ENCODE measurements at places on chromosomes 3 and 15.

- DNase-seq, result no peak
These were observed 654 bp downstream of the PPARG start for GRCh38 chr3:12289524-12289923.

GRCh38 chr3:43190670-43191069 is 84.8 kb upstream of the POMGNT2 start:
- no peak for DNase-seq

- no peak for DNase-seq
These were observed 71.8 kb upstream of the ZBTB20 start for GRCh38 chr3:115218859-115219258.

DNA sequence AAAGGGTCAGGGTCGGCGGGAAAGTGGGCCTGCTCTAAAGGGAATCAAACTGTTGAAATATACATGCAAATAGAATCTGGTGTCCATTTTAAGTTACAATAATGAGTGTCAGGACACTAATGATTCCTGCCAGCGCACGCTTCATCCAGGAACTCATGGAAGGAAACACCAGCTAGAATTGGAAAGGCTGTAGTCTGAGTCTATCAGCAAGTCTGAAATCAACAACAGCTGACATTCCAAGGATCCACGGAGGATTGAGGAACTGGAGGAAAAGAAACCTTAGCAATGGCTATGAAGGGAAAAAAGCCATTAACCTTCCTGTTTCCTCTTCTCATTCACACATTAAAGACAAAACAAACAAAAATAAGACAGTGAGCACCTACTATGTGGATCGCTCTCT is 1063.1 kb downstream of the NTRK3 start:
- no peak for DNase-seq

- DNase-seq, result peak; percentile 87
These were observed 124.8 kb upstream of the PTX3 start for GRCh38 chr3:157311633-157312375.

DNA sequence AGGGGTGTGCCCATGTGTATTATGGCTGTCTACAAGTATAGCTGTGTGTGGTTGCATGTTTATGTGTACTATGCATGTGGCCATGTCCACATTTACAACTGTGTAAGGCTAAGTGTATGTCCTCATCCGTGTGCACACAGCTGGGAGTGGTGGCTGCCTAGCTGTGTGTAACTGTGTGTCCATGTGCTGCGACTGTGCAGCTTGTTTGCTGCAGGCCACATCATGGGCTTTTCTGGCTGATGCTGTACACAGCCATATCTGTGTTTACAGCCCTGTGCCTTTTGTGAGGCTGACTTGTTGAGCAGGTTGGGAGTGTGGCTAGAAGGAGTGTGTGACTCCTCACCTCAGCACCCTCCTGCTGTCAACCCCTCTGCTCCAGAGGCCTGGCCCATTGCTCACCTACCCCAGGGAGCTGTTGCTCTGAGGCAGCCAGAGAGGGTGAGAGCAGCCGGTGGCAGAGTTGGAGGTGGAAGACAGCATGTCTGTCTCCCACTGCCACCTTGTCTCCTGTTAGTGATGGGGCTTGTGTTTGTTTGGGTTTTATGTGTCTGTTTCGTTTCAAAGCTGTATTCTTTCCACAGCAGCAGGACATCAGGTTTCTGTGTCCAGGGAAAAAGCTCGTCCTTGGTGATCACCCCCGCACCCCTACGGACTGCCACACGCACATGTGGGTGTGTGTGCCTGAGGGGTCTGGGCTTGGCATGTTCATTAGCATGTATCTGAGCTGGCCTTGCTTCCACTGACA is 1.4 kb upstream of the GRM2 start:
- DNase-seq, result no peak

DNA sequence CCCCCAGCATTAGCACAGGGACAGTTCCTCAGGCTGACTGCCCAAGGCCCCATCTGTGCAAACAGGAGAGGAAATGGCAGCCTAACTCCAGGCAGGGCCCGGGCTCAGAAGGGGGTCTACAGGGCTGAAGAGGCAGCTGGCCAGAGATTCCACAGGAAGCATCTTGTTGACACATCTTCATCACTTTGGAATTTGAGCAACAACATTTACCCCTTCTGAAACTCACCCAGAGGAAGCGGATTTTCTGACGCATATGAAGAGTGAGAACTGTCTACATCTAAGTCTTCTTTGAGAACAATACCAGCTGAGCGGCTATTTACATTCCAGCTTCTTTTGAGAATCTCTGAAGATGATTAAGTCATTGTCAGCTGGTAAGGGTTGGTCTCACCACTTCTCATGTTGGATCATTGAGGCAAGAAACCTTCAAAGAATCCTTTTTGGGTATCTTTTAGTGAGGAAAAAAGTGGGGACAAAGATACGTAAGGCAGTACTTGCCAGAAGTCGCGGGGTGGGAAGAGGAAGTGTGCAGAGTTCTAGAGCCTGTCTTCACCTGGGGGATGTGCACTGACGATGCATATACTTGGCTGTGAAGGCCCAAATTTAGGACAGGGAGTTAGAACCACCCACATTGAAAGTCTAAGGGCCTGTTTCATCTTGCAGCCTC is 25.4 kb upstream of the SRP14 start:
- DNase-seq, result no peak

DNA sequence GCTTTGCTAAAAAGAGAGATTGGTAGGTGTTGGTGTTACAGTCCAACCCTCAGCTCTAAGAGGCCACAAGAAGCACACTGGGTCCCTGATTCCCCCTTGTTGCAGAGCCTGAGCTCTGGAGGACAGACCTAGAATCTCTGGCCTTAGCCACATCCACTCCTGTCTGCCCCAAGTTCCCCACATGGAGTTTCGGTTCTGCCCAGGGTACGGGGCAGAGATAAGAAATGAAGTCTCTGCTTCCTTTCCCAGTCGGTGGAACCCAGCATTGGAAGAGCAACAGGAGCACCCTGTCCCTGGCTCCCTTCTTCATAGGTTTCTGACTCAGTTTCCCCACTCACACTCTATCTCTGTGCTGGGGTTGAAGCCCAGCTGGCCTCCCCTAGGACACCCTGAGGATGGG is 13.2 kb downstream of the PRR23E start:
- DNase-seq, result no peak

DNA sequence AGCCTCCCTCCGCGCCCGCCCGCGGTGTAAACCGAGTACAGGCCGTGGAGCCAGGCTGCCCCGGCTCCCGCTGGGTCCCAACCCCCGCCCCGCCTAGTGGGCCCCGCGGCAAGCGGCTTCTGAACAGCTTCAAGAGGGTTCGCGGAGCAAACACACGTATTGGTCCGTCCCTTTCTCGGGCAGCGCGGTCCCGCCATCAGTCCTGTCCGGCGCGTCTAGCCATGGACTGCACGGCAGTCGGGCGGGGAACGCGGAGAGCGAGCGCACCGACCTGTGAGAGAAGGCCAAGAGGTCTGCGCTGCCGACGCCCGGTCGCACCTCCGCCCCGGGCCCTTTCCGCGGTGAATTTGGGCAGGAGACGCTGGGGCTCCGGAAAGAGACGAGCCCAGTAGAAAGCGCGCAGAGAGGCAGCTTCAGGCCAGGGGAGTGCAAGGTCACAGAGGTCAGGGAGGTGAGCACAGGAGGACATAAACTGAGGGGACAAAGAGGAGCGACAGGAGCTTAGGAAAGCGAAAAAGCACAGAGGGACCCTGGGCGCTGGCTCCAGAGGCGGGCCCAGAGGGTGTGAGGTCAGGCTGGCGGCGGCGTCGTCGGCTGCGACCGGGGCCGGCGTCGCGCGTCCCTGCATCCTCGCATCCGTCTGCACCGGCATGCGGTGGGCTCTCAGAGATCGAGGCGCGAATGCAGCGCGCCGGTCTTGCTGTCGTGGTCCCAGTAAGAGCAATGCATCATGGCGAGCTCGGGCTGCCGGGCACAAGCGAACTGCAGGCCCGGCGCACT is 1.8 kb downstream of the FOXL2 start:
- DNase-seq, result no peak

DNA sequence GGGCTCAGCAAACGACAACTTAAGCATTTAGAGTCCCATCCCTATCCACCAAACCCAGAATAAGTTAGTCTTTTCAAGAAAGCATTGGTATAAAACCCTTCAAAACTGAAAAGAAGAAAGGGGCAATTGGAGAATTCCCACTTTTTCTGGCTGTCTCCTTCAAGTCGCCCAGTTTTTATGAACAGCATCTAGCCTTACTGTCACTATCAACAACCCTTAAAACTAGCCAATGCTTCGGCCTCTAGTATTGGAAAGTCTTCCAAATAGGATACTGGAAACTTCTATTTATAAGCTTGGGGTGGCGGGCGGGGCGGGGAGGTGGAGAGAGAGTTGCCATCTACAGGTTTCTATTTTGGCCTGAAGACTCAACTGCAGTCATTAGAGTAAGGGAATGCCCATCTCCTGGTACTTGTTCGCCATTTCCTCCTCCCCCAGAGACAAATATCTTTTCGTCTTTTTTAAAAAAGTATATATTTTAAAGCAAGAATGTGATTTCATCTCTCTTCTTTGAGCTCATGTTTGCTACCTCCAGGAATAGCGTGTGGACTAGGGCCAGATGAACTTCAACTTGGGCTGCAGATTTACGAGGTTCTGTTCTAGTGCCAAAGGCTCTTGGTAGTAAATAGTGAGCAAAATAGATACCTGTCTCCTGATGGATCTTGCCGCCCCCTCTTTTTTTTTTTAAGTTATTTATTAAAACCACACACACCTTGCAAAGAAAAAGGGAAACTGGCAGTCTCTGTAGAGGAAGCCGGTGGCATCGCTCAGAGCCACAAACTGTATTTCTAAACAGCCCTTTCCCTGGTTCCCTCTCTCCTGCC is 2.7 kb downstream of the BCL6 start:
- DNase-seq, result no peak

DNA sequence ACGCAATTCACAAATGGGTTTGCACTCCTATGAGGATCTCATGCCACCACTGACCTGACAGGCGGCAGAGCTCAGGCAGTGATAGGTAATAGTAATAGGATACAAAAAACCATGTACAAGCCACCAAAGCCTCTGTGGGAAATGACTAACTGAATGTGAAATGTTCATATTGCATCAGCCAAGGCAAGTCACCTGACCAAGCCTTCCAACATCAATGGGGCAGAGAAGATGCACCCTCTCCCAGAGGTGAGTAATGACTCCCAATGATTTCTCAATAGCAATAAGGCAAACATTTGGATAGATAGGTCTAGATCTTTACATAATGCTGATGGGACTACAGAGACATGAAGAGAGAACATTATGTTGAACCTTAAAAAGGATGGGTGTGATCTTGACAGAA is 14.9 kb downstream of the CNTN3 start:
- DNase-seq, result no peak

GRCh38 chr3:155995525-155996370 is 124.6 kb upstream of the KCNAB1 start:
- peak; percentile 33 for DNase-seq

- DNase-seq, result no peak
These were observed 4.5 kb upstream of the IP6K1 start for GRCh38 chr3:49790626-49791411.

DNA sequence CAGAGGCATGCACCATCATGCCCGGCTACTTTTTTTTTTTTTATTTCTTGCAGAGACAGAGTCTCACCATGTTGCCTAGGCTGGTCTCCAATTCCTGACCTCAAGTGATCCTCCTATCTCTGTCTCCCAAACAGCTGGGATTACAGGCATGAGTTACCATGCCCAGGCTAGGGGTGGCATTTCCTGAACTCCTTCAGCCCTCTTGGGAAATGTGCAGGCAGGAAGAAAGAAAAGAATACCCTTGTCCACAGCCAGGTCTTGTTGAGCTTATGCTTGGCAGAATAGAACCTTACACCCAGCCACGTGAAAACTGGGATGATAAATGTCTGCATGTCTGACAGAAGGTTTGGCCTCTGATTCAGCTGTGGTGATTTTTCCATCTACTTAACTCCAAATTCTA is 30.2 kb upstream of the SNRPN start:
- DNase-seq, result no peak

DNA sequence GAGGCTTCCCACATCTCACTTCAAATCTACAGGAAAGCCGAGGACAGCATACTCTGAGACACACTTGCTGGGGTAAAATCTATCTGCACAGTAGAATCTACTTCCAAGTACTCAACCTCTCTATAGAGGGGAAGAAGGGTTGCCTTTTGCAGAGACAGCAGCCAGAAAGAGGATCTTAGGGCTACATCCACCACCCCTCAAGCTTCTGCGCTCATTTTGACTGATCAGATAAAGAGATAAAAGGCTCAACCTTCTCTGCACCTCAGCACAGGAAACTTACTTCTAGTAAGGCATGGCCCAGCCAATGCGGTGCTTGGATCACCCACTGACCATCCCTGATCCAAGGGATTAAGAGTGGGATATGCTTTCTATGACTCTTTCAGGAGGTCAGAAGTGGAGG is 6.9 kb upstream of the SLC9A9 start:
- DNase-seq, result no peak

DNA sequence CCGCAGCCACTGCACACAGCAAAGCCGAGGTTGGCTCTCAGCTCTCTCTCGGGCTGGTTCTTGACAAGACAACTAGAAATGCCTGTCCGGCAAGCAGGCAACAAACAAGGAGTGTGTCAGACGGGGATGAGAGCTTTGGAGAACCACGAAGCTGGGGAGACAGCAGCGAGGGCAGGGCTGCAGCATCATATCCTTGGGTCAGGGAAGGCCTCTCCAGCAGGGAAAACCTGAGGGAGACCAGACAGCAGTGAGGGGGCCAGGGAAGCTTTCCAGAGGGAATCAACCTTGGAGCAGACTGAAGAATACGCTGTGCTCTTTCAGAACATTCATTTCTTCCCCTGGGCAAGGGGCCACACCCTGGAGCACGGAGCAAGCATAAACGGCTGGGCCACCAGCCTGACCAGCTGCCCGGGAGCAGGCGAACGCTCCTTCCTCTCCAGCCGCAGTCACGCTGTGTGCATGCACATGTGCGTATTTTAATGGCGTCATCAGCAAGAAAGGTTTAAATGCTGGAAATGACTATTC is 58.7 kb downstream of the CHSY1 start:
- no peak for DNase-seq

DNA sequence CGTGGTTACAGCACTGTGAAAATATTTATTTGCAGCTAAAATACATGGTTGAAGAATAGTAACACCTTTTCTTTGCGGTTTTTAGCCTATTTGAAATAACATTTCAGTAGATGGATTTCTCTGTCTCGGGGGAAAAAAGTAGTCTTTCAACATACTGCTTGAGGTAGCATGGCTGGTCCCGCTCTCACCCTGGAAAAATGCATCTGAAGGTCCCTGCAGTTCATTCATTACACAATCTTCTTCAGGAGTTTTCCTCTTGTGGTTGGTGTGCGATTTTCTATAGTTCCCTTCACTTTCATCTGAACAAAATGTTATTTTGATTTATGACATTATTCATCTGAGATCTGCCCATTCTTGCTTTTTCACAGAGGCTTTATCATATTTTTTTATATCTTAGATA is 75.9 kb downstream of the STRIT1 start:
- DNase-seq, result peak; percentile 25

DNA sequence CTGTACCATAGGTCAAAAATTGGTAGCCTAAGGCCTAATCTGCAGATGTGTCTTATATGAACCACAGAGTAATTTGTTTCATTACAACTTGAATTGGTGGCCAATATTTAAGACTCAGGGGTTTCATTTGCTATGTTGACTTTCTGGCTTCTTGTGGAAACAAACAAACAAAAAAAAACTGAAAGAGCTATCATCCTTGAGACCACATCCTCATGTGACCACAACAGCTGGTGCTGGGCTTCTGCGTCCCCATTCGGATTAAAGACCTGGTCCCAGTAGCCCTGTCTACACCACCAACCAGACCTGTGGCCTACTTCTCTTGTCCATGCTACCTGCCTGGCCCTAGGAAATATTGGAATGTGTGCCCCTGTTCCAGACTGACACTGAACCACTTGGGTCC is 61.7 kb downstream of the STRIT1 start:
- no peak for DNase-seq

- DNase-seq, result no peak
These were observed 1.7 kb downstream of the CHDH start for GRCh38 chr3:53844262-53845102.
